ENCODE measurements at places on chromosomes 3 and 15.

DNA sequence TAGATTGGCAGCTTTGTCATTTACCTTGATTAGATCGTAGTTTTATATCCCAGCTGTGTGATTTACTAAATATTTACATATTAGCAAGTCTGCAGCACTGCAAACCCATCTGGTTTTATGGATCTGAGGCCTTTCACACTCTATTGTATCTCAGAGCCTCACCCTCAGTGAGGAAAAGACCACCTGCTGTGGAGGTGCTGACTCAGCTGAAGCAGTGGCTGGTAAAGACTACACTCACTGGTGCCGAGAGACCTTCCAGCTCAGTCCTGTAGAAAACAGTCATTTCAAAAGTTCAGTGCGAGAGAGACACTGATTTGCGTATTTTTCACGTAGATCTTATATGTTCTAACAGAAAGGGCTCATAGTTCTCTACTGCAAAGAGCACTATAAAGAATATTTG is 307.8 kb upstream of the TPM1 start:
- peaks cover 18% of the 10 kb centered on the region for H3K36me3 ChIP-seq
- peaks cover 6% of the 10 kb centered on the region for H3K4me1 ChIP-seq
- no peak overlapping the region for H3K4me3 ChIP-seq
- no peak overlapping the region for H3K27ac ChIP-seq

DNA sequence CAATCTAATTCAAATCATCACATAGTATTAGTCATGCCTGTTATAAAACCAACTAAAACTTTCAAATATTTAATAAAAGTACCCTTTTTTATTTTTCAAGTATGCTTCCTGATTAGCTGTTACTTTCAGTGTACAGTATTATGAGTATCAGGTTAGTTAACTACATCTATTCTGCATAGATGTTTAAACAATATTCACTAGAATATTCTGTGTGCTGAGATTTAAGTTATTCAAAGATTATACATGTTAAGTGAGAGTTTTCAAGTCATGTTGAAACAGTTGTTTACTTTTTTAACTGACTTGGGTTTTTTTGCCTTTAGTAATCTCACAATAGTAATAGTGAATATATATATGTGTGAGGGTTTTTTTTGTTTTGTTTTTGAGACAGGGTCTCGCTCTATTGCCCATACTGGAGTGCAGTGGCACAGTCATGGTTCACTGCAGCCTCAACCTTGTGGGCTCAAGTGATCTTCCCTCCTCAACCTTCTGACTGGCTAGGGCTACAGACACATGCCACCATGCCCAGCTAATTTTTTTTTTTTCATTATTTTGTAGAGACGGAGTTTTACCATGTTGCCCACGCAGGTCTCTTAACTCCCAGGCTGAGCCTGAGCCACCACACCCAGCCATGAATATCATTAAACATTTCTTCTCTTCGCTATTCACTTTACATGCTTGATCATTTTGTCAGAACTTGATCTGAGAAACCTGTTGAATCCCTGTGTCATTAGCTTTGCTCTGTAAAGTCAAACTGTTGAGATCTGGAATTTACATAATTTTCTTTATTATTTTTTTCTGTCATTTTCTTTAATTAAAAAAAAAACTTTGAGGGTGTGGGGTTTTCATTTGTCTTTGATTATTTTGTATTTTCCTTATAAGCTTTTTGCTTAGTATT is 286.2 kb upstream of the UBE2E1 start:
- no peak for DNase-seq
- H3K27ac ChIP-seq: no peak overlapping the region

DNA sequence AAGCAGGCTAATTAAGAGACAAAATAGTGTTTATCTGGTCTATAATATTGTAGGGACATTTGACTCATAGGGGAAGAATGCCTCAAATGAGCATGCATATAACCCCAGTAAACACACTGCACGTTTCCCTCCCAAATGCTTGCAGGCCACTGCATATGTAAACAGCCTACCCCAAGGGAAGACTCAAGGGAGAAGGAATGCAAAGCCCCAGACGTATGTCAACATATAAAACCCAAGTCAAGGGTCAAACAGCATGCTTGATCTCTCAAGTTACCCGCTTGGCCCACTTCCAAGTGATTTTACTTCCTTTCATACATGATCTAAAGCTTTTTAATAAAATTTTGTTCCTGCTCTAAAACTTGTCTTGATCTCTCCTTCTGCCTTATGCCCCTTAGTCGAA is 1090.0 kb downstream of the OTOL1 start:
- no peak overlapping the region for H3K27ac ChIP-seq
- no peaks in the 10 kb centered on the region for H3K36me3 ChIP-seq
- H3K4me3 ChIP-seq: no peak overlapping the region
- H3K4me1 ChIP-seq: peaks cover 12% of the 10 kb centered on the region

- no peak overlapping the region for H3K27ac ChIP-seq
- H3K27me3 ChIP-seq: no peaks in the 10 kb centered on the region
- no peak overlapping the region for H3K4me3 ChIP-seq
- DNase-seq: peak; percentile 75
These were observed 1.8 kb downstream of the PSTPIP1 start for GRCh38 chr15:76996526-76997401.

GRCh38 chr3:196517919-196518318 is 2.8 kb upstream of the SMCO1 start:
- H3K27me3 ChIP-seq: no peaks in the 10 kb centered on the region
- DNase-seq: no peak
- H3K36me3 ChIP-seq: no peaks in the 10 kb centered on the region
- no peak overlapping the region for H3K27ac ChIP-seq

GRCh38 chr15:63809452-63809851 is 24.3 kb downstream of the HERC1 start:
- peaks cover 9% of the 10 kb centered on the region for H3K4me1 ChIP-seq
- no peak overlapping the region for H3K27ac ChIP-seq
- DNase-seq: no peak
- no peaks in the 10 kb centered on the region for H3K27me3 ChIP-seq
- no peak overlapping the region for H3K4me3 ChIP-seq
- H3K36me3 ChIP-seq: no peaks in the 10 kb centered on the region

DNA sequence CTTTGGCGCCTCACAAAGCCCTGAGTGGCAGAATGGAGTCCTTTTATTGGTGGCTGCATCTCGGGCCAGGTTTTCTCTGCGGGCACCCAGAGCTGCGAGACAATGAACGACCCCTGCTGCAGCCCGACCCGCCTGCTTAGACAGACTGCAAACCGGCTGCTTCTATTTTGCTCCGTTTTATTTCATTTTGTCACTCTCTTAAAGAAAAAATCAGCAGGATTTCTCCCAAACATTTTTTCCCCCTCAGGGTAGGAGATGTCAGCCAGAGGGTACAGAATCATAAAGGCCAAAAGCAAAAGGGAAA is 64.8 kb downstream of the OXNAD1 start:
- peaks cover 21% of the 10 kb centered on the region for H3K36me3 ChIP-seq
- H3K4me1 ChIP-seq: peaks cover 20% of the 10 kb centered on the region
- H3K27ac ChIP-seq: no peak overlapping the region
- DNase-seq: no peak
- no peak overlapping the region for H3K4me3 ChIP-seq
